Esophagus mucosa (tissue), 1 donor: ENCODE measurements at places on chromosomes 16 and 17. TPM values are rescaled to one million over a fixed set of nuclear protein-coding genes. Genes with fewer than 3 reads are reported as not detected.

CD300H gene
- not detected for total RNA-seq

RAD51D gene
- total RNA-seq = 6.3 TPM

HERPUD1 gene
- total RNA-seq = 63.9 TPM

EDC4 gene
- 32.7 TPM for total RNA-seq

MON1B gene
- 29.0 TPM for total RNA-seq
